Activated CD8-positive, alpha-beta memory T cell treated with anti-CD3 and anti-CD28 coated beads, Interleukin-2, amount 50 U/mL, for 4 hours (primary cell): ENCODE measurements at places on chromosomes 6 and 20.

- DNase-seq: no peak
These were observed 109.9 kb downstream of the POPDC3 start for GRCh38 chr6:105069821-105070445.

DNA sequence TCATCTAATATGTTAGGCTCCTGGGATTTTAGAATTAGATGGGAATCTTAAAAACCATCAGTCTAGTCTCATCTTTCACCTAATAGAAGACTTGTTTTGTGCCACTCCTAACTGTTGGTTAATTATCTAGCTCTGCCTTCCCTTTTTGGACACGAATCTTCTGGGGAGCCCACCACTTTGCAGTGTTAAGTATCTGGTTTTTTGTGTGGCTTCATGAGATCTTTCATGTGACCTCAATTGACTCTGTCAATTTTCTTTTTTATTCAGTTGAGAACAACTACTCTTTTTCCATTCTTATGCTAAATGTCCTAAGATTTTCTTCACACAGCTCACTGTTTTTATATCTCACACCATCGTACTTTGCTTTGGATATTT lies 16.9 kb downstream of the TBPL1 start:
- no peak for DNase-seq

- no peak for DNase-seq
These were observed 50.4 kb downstream of the TCP11 start for GRCh38 chr6:35090734-35091133.

GRCh38 chr6:52834481-52834880 lies 6.1 kb downstream of the GSTA5 start:
- DNase-seq: no peak

DNA sequence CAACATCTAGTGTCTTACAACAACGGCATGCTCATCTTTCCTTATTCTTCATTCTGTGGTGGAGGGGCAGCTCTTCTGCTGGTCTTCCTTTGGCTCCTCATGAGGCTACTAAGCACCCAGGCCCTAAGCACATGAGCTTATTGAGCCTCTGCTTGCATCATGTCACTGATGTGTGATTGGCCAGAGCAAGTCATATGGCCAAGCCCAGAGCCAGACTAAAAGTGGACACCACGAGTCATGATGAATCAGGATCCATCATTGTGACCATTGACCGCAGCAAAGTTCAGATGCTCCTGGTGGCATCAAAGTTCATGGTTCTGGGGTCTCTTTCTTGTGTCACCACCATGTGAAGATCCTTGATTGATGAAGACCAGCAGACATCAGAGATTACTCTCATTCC lies 192.0 kb upstream of the FOXA2 start:
- no peak for DNase-seq

GRCh38 chr6:57123111-57123510 lies 33.1 kb downstream of the ZNF451 start:
- no peak for DNase-seq

DNA sequence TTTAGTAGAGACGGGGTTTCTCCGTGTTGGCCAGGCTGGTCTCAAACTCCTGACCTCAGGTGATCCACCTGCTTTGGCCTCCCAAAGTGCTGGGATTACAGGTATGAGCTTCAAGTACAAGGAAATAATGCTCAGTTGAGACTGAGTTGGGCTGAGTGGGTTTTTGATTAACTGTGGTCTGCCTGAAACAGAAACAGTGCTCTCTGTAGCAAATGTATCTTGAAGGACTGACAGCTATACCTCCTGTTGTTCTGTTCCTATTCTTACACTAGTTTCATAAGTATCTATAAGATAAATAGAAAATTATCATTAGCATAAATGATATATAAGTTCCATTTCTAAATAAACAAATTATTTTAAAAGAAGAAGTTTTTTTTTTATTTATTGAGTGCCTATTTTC lies 142.8 kb upstream of the PTPRK start:
- DNase-seq: no peak

- no peak for DNase-seq
These were observed 146.6 kb upstream of the BMP5 start for GRCh38 chr6:56021943-56022342.

DNA sequence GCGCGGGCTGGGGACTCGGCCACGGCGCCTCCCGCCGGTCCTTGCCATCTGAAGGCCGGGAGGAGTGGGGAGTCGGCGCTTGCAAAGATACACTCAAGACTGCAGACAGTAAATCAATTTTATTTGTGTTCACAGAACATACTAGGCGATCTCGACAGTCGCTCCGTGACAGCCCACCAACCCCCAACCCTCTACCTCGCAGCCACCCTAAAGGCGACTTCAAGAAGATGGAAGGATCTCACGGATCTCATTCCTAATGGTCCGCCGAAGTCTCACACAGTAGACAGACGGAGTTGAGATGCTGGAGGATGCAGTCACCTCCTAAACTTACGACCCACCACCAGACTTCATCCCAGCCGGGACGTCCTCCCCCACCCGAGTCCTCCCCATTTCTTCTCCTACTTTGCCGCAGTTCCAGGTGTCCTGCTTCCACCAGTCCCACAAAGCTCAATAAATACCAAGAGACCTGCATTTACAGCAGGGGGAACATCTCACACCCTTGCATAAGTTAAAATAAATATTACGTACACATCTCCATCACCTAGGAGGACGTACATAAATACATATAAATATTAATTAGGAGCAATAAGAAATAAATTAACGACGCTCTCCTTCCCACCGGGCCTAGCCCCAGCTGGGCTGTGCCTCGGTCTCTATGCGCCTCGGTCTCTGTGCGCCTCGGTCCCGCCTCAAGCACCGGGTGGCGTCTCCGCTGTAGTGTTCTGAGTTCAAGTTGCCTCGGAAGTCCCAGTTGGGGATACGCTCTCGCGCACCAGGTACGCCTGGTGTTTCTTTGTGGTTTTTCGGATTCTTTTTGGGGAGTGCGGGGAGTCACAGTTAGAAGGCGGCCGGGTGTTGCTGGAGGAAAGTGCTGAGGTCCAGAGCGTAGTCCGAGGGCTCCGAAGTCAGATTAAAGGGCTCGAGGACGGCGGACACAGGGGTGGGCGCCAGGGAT lies 889 bp upstream of the FLOT1 start:
- peak; percentile 42 for DNase-seq

DNA sequence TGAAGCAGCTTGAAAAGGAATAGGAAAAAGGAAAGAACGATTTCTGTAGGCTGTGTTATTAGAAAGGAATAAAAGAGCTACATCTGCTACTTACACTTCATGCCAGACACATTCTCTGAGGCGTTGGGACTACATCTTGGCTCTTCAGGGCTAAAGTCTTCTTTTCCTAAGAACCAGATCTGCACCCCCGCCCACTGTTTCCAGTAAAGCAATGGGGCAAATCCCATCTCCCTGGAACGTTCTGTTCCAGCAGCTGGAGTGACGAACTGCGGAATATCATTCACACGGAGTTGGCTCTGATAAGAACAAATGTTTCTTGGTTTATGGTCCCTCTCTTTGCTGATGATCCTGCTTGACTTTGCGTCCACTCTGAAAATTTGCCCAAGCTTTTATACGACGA lies 26.9 kb downstream of the FAM50B start:
- no peak for DNase-seq

GRCh38 chr6:161227004-161227960 lies 46.6 kb downstream of the AGPAT4 start:
- DNase-seq: no peak

DNA sequence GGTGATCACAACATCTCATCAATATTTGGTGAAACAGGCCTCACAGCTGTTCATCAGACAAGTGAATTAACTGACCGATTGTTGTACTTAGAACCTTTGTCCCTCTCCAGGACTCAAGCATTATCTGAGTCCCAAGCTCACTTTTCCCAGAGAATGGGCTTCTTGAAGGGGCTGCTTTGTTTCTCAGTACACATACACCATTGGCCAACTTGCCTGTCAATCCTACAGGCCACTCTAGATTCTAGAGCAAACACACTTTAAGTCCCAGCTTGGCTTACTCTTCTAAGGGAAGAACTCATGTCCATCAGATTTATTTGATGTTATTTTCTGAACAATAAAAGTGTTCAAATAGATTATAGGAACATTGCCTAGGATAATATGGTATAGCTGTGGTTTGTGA lies 249.5 kb downstream of the BCKDHB start:
- DNase-seq: no peak

DNA sequence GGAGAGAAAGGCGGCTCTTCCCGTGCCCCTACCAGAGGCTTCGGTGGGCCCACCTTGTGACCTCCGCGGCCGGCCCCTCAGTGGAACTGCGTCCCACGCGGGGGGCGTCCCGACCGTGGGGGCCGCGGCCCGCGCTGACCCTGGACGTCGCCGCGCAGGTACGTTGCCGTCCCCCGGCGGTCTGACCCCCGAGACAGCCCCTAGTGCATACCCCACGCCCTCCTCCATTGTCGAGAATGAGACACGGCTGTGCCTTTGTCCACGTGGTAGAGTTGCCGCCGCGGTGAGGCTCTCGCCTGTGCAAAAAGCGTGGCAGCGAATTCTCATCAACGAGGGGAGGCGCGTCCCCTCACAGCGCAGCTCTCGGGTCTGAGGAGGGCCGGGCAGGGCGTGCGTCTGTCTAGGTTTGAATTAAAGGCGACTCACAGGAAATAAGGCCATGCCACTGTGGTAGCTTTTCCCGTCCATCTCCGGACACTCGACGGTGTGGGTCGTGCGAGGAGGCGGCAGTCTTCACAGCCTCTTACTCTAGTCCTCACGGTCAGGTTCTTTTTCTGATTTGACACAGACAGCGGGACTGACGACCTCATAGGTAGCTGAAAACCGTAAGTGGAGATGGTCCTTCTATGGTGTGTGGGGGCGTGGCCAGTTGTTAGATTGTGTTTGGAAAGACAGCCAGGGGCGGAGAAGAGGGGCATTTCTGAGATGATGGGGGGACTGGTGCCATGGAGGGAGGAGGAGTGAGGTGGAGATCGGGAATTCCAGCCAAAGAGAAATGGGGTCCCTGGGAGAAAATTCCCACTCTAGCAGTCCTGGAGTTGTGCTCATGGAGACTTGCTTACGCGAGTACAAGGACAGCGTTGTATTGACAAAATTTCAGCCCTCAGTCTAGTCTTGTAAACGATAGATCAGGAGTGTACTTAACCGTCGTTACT lies 580 bp downstream of the NXT1 start:
- DNase-seq: peak; percentile 65

DNA sequence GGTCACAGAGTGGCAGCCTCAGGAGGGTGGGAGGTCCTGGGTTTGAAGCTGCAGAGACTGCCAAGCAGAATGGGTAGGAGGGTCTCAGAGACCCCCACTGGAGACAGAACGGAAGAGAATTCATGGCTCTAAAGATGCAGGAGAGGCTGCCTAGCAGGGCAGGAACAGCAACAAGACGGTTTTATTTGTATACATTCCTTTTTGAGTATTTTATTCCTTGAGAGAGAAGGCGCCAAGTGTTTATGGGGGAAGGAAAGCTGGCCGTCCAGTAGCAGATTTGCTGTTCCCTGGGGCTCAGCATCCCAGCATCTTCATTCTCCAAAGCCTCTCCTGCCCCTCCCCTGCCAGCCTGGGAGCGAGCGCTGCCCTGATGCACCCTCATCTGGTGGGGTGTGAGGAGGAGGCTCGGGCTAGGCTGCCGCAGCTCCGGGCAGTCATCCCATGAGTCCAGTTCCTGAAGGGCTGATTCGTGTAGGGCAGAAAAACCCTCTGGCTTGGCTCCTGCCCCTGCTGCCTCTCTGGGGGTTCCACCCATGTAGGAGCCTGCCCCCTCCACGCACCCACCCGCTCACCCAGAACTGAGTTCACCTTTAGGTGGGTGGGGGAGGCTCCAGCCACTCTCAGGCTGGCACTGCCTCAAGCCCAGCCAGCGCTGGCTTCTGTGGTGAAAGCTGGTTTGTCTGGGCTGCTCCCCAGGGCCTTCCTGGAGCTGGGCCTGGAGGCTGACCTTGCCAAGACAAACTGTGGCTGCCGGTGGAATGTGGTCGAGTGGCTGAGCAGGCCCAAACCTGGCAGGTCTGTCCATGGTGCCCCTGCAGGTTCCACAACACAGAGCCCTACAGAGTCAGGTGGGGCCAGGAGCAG lies 32.4 kb downstream of the CPXM1 start:
- no peak for DNase-seq

DNA sequence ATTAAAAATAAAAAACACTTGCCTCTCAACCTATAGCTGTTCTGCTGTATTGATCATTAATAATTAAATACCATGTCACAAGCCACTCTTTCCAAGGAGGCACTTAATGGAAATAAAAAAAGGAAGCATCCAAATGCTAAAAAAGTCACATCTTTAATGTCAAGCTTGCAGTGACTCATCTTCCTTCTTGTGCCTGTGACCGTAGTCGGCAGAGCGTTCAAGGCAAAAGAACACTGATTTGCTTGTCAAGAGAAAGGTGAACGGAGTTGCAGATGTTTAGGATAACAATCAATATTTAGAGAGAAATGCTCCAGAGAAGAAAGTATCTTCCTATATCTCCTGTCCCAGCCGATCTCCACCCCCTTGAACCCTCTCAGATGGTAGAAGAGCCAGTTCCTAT lies 341.0 kb upstream of the OPRM1 start:
- DNase-seq: no peak

- DNase-seq: no peak
These were observed 81.9 kb downstream of the PHACTR2 start for GRCh38 chr6:143759666-143760065.

DNA sequence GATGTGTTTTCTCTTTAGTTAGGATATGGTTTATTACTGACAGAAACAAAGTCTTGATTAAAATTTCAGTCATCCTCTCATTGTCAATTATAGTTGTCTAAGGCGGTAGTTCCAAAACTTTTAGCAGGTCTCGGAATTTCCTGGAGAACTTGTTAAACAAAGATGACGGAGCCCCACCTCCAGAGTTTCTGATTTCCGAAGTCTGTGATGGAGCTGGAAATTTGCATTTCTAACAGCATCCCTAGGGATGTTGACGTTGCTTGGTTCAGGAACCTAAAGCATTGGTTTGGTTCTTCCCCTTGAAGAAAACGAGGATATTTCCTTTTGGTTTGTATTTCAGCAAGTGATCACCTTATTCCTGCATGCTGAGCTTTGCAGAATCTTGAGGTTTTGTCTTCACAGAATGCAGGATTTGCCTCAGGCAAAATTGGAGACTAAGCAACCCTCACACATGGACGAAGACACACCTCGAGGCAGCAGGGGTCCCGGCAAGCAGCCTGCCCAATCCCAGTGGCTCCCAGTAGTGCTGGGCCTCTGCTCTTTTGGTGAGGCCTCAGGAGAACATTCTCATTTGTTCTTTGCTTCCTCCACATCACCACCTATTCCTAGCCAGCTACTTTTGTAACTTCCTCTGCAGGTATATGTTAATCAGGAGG lies 187.1 kb upstream of the PHACTR1 start:
- no peak for DNase-seq

GRCh38 chr6:41209547-41210320 lies 8.8 kb upstream of the TREML2 start:
- no peak for DNase-seq

GRCh38 chr20:17542993-17543412 lies 11.8 kb upstream of the BFSP1 start:
- DNase-seq: no peak

- DNase-seq: no peak
These were observed 28.6 kb downstream of the FOXO3 start for GRCh38 chr6:108589244-108589791.

DNA sequence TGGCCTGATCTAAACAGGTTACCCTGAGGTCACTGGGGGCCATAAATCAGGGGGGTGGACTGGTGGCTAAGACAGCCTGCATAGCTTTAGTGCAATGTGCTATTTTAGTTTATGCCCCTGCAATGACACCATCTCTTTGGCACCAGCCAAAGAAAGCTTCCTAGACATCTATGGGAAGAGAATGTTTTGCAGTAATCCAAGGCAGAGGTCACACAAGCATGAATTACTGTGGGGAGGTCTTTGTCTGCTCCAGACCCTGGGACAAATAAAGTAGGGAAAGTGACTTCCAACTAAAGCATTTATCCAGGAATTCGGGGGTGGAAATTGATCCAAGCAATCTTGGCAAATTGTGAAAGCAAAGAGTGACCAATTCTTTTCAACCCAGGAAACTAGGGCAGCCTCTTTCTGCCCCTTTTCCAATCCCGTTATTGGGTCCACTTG lies 5.3 kb downstream of the RIPOR2 start:
- no peak for DNase-seq
